ENCODE measurements at places on chromosomes 11 and 22.

DNA sequence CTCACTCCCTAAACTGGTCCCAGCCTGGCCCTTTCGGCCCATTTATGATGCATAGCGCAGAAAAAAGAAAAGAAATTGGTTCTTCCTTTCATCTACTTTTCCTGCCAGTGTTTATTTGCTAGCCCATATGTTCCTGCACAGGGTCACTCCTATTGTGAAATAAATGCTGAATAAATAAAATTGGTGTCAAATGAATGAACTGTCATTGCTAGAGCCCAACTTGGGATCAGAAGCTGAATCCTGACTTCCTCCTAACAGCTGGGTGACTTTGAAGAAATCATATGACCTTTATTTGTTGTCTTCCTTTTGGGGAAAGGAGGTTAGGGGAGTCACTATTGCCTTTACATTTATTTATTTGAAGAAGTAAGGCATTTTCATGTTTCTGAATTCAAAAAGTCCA lies 92.0 kb downstream of the PRR5L start:
- no peak for DNase-seq

DNA sequence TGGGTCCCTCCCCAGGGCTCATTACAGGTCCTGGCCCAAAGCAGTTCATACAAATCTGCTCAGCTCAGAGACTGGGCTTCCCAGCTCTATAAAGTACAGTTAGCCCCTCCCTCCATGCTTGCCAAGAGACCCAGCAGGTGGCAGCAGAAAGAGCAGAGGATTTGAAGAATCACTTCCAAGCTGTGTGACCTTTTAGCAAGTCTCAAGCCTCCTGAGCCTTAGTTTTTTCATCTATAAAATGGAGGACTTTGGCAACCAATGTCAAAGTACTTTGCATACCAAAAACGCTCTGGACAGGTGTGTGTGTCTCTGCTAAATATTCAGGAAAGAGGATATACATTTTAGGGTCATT lies 26.6 kb downstream of the RELT start:
- no peak for DNase-seq

GRCh38 chr22:50091092-50091768 lies 1.4 kb downstream of the MOV10L1 start:
- DNase-seq: no peak

DNA sequence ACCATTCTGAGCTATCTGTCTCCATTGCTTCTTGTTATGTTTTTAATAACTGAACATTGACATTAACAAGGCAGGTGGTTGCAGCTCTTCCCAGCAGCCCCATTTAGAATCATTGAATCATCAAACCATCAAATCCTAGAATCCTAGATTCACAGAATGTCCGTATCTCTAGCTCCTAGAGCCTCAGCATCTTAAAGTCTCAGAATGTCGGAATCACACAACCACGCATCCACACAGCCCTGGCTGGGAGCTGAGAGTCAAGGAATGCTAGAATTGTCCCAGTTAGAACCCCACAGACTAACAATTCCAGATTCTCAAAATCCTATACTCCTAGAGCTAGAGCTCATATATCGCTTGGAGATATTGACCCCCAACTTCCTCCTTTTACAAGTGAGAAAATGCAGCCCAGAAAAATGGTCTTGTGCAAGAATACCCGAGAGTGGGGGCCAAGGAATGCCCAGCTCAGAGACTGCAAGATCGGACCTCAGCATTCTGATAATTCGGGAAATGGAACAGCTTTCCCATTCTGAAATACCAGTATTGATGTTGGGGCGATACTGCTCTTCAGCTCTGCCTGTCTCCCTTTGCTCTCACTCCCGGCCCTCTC lies 38.8 kb downstream of the PDE2A start:
- DNase-seq: no peak

- no peak for DNase-seq
Measured at GRCh38 chr11:103007521-103007920, 52.0 kb upstream of the MMP13 start.

- no peak for DNase-seq
Measured at GRCh38 chr11:23425381-23425780, 565.1 kb upstream of the CCDC179 start.

GRCh38 chr11:56911312-56911711 lies 77.4 kb upstream of the OR5AK2 start:
- no peak for DNase-seq

GRCh38 chr11:34346551-34346950 lies 11.3 kb downstream of the ABTB2 start:
- peak; percentile 72 for DNase-seq

GRCh38 chr22:27790376-27791158 lies 11.0 kb downstream of the MN1 start:
- no peak for DNase-seq

GRCh38 chr22:38186429-38186828 lies 4.8 kb upstream of the PLA2G6 start:
- no peak for DNase-seq

GRCh38 chr11:44036811-44037657 lies 10.7 kb upstream of the ACCSL start:
- peak; percentile 70 for DNase-seq
